ENCODE measurements at places on chromosomes 2 and 18. TPM values are rescaled to one million over a fixed set of nuclear protein-coding genes. Genes with fewer than 3 reads are reported as not detected.

DNA sequence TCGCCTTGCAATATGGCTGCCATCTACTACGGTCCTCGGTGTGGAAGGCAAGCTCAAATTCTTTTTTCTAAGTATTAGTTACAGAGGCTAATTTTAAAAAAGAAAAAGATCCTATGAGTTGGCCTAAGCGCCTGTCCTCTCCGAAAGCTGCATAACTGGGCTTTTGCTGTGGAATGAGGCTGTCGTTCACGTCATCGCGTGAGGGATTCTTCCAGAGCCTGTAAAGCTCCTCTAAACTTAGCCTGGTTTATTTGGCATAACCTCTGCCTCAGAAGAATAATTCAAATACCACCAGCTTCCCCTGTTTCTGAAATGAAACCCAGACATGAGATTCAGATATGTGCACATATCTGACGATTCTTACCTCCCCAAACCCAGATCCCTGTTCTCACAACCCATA, 187.4 kb downstream of the DNER start:
- DNase-seq = no peak

DNA sequence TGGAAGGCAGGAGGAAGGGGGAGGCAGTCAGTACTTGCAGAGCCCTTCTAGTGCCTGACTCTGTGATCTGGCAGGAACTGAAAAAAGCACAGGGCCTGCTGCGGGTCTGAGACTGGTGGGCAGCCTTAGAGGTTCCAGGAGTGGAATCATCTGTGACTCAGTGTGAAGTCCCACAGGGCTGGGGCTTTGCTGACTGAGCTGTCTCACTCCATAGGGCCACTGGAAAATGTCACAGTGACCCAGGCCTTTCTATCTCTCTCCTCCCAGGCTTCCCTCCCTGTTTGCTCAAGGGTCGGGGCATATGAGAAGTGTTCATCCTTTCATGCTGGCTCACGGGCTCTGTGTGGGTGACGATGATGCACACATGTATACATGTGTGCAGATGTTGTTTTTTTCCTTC, 47.1 kb upstream of the ZFP36L2 start:
- no peak for DNase-seq

GRCh38 chr18:49459404-49460171, 857 bp downstream of the DYM start:
- DNase-seq = no peak

The EVX2 gene
- not detected for total RNA-seq

The MPP4 gene
- total RNA-seq = not detected

- no peak for DNase-seq
Observed at GRCh38 chr18:10794771-10795170, 268.9 kb downstream of the NAPG start.

DNA sequence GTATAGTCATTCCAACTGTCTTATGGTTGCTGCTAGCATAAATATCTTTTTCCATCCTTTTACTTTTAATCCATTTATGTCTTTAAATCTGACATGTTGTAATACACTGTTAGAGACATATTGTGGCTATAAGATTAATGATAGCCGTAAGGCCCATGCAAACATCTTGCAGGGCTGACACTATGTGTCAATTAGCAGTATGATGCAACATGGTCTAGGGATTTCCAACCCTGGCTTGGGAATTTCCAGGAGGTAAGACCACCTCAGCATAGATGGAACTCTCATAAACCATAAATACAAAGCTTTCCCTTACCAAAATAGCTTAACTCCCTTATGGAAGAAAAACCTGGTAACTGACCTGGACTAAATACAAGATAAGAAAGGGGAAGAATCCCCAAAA, 16.5 kb downstream of the SCLY start:
- DNase-seq = no peak

The ADRA2B gene
- 1.2 TPM for total RNA-seq

- peak; percentile 78 for DNase-seq
Observed at GRCh38 chr2:126886916-126887280, 11.8 kb upstream of the TEX51 start.

GRCh38 chr2:145235312-145235711, 715.4 kb upstream of the ZEB2 start:
- no peak for DNase-seq

DNA sequence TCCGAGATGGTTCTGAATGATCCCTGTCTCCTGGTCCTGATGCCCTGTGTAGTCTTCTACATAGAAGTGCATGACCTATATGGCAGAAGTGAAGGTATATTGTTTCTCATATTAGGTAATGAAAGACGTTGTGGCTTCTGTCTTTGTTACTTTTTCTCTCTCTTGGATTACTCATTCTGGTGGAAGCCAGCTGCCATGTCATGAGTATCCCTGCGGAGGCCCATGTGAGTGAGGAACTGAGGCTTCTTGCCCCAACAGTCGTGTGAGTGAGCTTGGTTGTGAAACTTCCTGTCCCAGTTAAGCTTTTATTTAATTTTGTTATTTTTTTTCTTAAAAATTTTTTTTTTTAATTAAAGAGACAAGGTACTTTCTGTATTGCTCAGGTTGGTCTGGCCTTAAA, 134.7 kb downstream of the UBR3 start:
- no peak for DNase-seq

DNA sequence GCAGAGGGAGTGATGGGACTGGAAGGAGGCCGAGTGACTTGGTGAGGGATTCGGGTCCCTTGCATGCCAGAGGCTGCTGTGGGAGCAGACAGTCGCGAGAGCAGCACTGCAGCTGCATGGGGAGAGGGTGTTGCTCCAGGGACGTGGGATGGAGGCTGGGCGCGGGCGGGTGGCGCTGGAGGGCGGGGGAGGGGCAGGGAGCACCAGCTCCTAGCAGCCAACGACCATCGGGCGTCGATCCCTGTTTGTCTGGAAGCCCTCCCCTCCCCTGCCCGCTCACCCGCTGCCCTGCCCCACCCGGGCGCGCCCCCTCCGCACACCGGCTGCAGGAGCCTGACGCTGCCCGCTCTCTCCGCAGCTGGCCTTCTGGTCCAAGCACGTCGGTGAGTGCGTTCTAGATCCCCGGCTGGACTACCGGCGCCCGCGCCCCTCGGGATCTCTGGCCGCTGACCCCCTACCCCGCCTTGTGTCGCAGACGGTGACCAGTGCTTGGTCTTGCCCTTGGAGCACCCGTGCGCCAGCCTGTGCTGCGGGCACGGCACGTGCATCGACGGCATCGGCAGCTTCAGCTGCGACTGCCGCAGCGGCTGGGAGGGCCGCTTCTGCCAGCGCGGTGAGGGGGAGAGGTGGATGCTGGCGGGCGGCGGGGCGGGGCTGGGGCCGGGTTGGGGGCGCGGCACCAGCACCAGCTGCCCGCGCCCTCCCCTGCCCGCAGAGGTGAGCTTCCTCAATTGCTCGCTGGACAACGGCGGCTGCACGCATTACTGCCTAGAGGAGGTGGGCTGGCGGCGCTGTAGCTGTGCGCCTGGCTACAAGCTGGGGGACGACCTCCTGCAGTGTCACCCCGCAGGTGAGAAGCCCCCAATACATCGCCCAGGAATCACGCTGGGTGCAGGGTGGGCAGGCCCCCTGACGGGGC, 4.6 kb downstream of the PROC start:
- peak; percentile 87 for DNase-seq

GRCh38 chr2:222968550-222969155, 83.3 kb upstream of the KCNE4 start:
- DNase-seq = no peak

- DNase-seq = no peak
Observed at GRCh38 chr2:101479328-101479727, 4.4 kb upstream of the RFX8 start.

The IL18RAP gene
- total RNA-seq = 13.8 TPM

The CCDC141 gene
- 6.4 TPM for total RNA-seq

DNA sequence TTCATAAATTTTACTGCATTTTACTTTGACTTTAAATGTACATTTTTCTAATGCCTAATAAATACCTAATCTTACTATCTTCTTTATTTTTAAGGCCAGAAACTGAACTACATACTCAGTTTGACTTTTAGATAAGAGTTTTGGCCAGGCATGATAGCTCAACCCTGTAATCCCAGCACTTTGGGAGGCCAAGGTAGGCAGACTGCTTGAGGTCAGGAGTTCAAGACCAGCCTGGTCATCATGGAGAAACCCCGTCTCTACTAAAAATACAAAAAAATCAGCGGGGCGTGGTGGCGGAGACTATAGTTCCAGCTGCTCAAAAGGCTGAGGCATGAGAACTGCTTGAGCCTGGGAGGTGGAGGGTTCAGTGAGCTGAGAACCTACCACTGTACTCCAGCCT, 9.1 kb downstream of the ATF2 start:
- DNase-seq = no peak

GRCh38 chr18:47260924-47261701, 9.7 kb upstream of the SKOR2 start:
- no peak for DNase-seq

The ANKRD30B gene
- 0.39 TPM for total RNA-seq

GRCh38 chr2:20520128-20520527, 73.3 kb downstream of the RHOB start:
- no peak for DNase-seq

The NAT8 gene
- not detected for total RNA-seq

The MAP2 gene
- 3.4 TPM for total RNA-seq

The ERICH2 gene
- total RNA-seq = not detected

- DNase-seq = no peak
Observed at GRCh38 chr2:15302154-15302553, 259.0 kb downstream of the NBAS start.

GRCh38 chr2:239202343-239202742, 198.5 kb downstream of the HDAC4 start:
- peak; percentile 73 for DNase-seq

The CCDC121 gene
- total RNA-seq = 2.2 TPM

The SULT1C4 gene
- 2.1 TPM for total RNA-seq

DNA sequence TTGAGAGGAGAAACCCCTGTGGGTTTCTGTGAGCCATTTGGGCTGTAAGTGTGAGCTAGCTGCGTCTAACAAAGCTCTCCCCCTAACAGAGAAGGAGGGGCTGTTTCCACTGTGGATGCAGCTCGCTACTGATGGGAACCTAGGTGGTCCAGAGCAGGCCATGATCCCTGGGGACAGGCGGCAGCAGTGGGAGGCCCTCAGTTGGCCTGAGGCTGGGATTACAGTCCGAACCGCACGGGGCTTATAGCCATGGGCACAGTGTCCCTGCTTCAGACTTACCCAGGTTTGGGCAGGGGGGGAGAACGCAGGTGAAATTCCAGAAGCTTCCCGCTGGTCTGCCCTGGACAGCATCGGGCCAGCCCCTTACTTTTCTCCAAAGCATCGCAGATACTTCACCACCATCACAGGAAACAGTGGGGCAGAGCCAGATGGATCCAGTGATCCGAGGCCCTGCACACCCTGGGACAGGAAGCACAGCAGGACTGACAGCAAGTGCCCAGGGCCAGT, 139.4 kb downstream of the SEPTIN10 start:
- DNase-seq = no peak

- DNase-seq = no peak
Observed at GRCh38 chr2:221170548-221170947, 401.6 kb downstream of the EPHA4 start.

The REG3G gene
- total RNA-seq = not detected

The ACADL gene
- total RNA-seq = 10.9 TPM

DNA sequence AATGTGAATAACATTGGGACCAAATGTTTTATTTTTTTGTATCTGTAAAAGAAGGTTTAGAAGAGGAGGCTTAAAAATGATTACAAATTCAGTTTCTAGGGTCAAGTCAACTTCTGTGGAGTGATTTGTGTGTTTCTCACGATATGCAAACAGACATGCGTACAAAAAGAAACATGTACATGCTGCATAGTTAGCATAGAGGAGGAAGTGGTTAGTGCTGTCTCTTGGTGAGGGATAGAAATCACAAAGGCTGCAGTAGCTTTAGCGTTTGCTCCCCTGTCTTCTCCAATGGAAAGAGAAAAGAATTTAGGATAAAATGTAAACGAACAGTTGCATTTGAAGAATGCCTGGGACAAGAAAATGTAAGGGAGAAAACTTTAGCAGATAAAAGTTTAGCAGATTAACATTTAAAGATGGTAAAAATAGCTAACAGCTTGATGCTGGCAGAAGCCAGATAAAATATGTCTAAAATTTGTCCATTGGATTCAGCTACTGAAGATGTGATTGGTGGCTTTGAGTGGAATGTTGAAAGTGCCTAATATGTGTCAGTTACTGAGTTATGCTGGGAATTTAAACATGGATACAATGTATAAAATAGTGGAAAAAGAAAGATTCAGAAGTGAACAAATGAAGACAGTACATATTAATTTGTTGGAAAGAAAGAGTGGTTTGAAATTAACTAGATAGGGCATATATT, 44.9 kb downstream of the MALT1 start:
- DNase-seq = no peak

The KCNIP3 gene
- 3.8 TPM for total RNA-seq

DNA sequence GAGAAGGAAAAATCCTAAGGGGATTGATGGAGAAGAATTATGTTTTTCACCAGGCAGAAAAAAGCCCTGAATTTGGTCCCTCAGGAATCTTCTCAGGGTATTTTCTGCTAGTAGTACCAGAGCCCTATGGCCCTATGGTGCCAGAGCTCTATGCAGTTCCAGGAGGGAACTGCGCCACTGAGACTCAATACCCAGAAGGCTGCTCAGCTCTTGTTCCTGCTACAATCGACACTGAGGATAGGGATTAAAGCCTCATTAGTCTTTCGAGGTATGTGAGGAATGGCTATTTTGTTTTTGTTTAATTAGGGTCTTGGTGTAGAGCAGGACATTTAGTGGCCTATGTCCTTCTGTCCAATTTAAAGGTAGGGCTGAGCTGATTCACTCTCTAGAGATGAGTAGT, 21.7 kb upstream of the PPP3R1 start:
- DNase-seq = no peak

- DNase-seq = no peak
Observed at GRCh38 chr2:54894467-54894866, 155.8 kb downstream of the RTN4 start.

- no peak for DNase-seq
Observed at GRCh38 chr2:76307495-76307894, 596.8 kb upstream of the GCFC2 start.

The CLEC4F gene
- 0.48 TPM for total RNA-seq

The SPP2 gene
- not detected for total RNA-seq

GRCh38 chr2:232901736-232902578, 31.9 kb downstream of the SNORC start:
- no peak for DNase-seq

GRCh38 chr2:10499911-10500521, 51.9 kb upstream of the ODC1 start:
- peak; percentile 87 for DNase-seq

GRCh38 chr2:164960159-164960558, 4.8 kb upstream of the SLC38A11 start:
- DNase-seq = no peak

The C2orf66 gene
- total RNA-seq = 0.26 TPM

- no peak for DNase-seq
Observed at GRCh38 chr2:55120634-55121359, 70.5 kb upstream of the RTN4 start.

DNA sequence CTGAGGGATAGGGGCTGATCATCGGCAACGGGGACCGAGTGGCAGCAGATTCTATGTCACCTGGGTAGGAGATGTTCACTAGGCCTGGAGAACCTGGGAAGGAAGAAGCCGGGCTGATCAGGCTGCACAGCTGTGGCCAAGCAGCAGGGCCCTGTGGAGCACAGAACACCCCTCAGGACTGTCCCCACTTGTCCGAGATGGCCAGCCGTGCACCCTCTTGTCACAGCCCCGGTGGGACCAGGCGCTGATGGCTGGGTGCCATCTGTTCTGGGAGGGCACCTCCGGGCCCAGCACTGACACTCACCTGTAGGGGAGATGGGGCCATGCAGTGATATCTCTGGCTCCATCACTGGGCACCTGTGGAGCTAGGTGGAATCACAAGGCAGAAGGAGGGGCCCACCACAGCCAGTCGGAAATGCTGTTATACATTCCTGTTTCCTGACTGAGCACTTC, 217.9 kb upstream of the RAB6C start:
- peak; percentile 85 for DNase-seq

- no peak for DNase-seq
Observed at GRCh38 chr2:16026816-16027501, 86.6 kb downstream of the MYCN start.

The UGT1A3 gene
- not detected for total RNA-seq

All from mesenteric fat pad (tissue), 1 donor.